Uterine smooth muscle cell (primary cell): ENCODE measurements at places on chromosomes 12 and 14. TPM values are rescaled to one million over a fixed set of nuclear protein-coding genes. Genes with fewer than 3 reads are reported as not detected.

The SHMT2 gene
- total RNA-seq = 368 and 374 TPM in 2 replicates

The APOF gene
- total RNA-seq = not detected in 2 replicates

The ZDHHC22 gene
- not detected in 2 replicates for total RNA-seq

The NEMP1 gene
- total RNA-seq = 12.7 and 22.1 TPM in 2 replicates

The PLBD1 gene
- total RNA-seq = 1.4 and 1.5 TPM in 2 replicates

The LYZ gene
- not detected in 2 replicates for total RNA-seq

The CD4 gene
- total RNA-seq = 0.25 TPM in 1 of 2 replicates, not detected in the other

The NRIP2 gene
- under 0.01 and 0.22 TPM in 2 replicates for total RNA-seq

The OTX2 gene
- total RNA-seq = not detected in 2 replicates

The EMP1 gene
- 77.4 and 264 TPM in 2 replicates for total RNA-seq

The IFT81 gene
- total RNA-seq = 24.8 and 25.1 TPM in 2 replicates

The G2E3 gene
- total RNA-seq = 29.5 and 42.6 TPM in 2 replicates

The DUSP16 gene
- 10.2 and 11.7 TPM in 2 replicates for total RNA-seq

The ARMH4 gene
- 5.3 and 10.7 TPM in 2 replicates for total RNA-seq

The GPRC5D gene
- not detected in 2 replicates for total RNA-seq

The TOMM20L gene
- total RNA-seq = not detected in 2 replicates

The TAS2R20 gene
- 3.9 and 5.8 TPM in 2 replicates for total RNA-seq

The RECQL gene
- 107 and 230 TPM in 2 replicates for total RNA-seq

The CLEC9A gene
- not detected in 2 replicates for total RNA-seq

The MYO1H gene
- total RNA-seq = not detected in 2 replicates

The RNASE3 gene
- not detected in 2 replicates for total RNA-seq

The GALNT16 gene
- 0.22 and 1.1 TPM in 2 replicates for total RNA-seq

The FSCB gene
- total RNA-seq = 0.12 TPM in 1 of 2 replicates, not detected in the other

The KRT74 gene
- total RNA-seq = not detected in 2 replicates

The RIMKLB gene
- total RNA-seq = 29.5 and 37.7 TPM in 2 replicates

The LRRK2 gene
- total RNA-seq = 9.6 and 13.1 TPM in 2 replicates

The DPF3 gene
- 3.1 and 6.6 TPM in 2 replicates for total RNA-seq

The GAS2L3 gene
- 44.6 and 87.9 TPM in 2 replicates for total RNA-seq

The ACOT4 gene
- total RNA-seq = 0.22 and 1.00 TPM in 2 replicates

The KRT72 gene
- total RNA-seq = not detected in 2 replicates

The ZNF268 gene
- total RNA-seq = 28.4 and 29.1 TPM in 2 replicates

The AKAP3 gene
- 1.1 and 3.1 TPM in 2 replicates for total RNA-seq

The POTEM gene
- total RNA-seq = not detected in 2 replicates

The TTC6 gene
- total RNA-seq = under 0.01 TPM in 1 of 2 replicates, not detected in the other

The RND1 gene
- total RNA-seq = 0.12 TPM in 1 of 2 replicates, not detected in the other

The IFNG-AS1 gene
- total RNA-seq = not detected in 2 replicates

The LIN7A gene
- total RNA-seq = 3.1 and 3.9 TPM in 2 replicates

The MGAT4C gene
- total RNA-seq = under 0.01 TPM in 1 of 2 replicates, not detected in the other
